Skeletal muscle cell (primary cell): ENCODE measurements at places on chromosomes 12 and 14.

DNA sequence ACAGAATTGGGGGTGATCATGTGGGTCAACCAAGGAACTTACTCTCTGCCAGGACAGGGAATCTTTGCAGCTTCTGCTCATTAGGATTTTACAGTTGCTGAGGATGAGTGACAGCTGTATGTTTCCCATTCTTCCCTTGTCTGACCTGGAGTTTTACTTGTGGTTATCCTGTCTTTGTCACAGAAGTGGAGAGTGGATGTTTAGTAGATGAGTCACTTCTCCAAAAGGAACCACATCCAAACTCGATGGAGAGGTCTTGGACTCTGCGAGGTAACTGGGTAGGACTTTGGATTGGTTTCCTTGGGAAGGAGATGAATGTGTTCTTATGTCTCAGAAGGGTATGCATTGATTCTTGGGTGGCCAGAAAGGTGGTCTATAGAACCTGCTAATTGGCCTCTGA, 53.8 kb upstream of the USP44 start:
- DNase-seq = no peak

- DNase-seq = no peak
These were observed 173.2 kb downstream of the EGLN3 start for GRCh38 chr14:33777681-33778080.

DNA sequence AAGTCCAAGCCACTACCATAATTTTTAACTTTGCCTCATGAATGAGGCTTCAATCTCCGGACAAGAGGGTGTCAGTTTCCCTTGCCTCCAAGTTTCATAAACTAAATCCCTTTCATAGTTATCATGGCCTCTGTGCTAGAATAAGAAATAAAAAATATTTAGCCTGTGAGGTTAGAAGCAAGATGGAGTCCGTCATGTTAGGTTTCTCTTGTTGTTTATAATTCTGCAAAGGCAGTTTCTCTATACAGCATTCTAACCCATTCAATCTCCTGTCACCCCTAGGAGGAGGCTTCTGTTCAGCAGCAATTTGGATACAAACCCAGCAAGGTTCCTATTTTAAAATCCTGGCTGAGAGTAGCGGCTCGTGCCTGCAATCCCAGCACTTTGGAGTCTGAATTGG, 15.8 kb upstream of the RAN start:
- no peak for DNase-seq

DNA sequence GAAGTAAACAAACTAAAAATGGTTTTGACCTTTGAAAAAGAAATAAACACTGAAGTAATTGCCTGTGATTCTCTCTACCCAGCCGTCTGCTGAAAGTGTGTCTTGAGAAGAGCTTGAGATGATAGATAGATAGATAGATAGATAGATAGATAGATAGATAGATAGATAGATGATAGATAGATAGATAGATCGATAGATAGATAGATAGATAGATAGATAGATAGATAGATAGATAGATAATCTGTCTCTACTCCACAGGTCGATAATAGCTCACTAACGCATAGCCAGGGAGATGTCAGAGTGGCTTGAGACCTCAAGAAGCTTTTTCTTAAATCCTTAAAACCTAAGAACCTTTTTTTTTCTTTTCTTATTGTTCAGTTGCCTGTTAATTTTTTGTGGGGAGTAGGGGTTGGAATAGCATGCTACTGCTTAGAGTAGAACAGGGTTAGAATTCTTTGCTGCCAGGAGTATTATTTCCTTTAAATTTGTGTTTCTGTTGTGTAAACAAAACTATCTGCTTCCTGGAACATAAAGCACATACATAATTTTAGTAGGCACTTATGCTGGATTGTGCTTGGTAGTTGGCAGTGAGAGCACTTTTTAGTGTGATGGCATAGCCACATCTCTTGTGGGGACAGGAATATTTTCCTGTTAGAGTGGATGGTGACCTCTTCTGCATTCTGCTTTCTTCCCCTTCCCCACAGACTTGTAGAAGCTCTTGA, 169.5 kb downstream of the FBXL14 start:
- no peak for DNase-seq

DNA sequence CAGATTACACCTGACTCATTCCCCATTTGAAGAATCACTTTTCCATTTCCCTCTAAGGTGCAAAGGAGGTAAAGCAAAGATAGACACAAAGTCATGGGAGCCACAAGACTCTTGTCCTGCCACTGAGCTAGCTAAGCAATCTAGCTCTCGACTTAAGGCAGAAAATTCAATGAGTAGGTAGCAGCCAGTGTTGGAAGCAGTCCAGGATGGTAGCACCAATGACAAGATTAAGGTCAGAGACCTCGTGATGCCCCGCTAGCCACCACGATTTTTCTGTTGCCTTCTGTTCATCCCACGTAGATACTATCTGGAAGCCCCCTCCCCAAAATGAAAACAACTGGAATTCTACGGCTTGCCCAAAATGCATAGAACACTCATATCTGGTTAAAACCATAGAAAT, 1.4 kb downstream of the VAMP1 start:
- no peak for DNase-seq

GRCh38 chr12:130747867-130748740, 32.0 kb upstream of the RIMBP2 start:
- peak; percentile 31 for DNase-seq

- no peak for DNase-seq
These were observed 76.6 kb downstream of the RPL10L start for GRCh38 chr14:46574978-46575375.

- no peak for DNase-seq
These were observed 29.1 kb downstream of the CCDC88C start for GRCh38 chr14:91388551-91388975.

DNA sequence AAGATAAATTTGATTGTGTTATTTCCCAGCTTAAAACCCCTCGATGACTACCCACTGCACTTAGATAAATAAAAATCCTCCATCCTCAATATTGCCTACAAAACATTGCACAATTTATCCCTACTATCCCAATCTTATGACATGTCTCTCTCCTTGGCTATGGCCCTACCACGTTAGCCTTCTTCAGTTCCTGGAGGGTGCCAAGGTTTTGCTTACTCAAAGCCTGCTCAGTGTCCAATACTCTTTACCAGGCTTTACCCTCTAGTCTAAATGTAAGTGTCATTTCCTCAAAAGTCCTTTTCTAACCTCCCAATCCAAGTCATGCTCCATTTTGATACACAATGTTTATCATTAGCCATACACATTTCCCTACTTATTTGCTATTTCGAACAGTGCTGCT, 35.0 kb upstream of the PPM1A start:
- no peak for DNase-seq

DNA sequence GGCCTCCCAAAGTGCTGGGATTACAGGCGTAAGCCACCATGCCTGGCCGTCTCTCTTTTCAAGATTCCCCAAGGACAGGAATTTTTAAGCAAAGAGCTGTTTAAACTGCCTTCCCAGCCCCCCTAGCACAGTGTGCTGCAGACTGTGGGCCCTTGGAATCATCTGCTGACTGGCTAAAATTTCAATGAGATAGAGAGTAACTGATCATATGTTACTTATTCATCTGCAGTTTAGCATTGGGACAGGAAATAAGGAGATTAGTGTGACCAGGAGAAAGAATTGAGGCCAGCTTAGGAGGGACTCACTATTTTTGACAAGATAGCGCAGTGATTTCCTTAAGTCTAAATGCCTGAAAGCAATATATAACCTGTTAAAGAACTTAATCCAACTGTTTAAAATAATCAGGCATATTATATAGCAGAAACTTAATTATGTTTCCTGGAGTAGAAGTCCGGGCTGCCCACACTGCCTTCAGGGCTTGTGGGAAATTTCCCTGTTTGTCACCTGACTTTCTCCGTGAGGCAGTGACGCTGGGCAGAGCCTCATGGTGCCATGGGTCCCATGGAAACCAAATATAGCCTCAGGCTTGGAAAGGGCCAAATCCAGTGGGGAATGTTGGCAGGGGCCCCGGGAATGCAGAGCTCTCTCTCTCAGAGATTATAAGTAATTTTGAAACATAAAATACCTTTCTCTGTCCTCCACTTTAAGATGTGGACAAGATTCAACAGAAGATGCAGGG, 22.8 kb upstream of the CEBPE start:
- DNase-seq = no peak

GRCh38 chr14:23181453-23181852, 2.0 kb downstream of the SLC7A8 start:
- DNase-seq = no peak

- DNase-seq = no peak
These were observed 147.0 kb upstream of the OR4E1 start for GRCh38 chr14:21820631-21821030.

DNA sequence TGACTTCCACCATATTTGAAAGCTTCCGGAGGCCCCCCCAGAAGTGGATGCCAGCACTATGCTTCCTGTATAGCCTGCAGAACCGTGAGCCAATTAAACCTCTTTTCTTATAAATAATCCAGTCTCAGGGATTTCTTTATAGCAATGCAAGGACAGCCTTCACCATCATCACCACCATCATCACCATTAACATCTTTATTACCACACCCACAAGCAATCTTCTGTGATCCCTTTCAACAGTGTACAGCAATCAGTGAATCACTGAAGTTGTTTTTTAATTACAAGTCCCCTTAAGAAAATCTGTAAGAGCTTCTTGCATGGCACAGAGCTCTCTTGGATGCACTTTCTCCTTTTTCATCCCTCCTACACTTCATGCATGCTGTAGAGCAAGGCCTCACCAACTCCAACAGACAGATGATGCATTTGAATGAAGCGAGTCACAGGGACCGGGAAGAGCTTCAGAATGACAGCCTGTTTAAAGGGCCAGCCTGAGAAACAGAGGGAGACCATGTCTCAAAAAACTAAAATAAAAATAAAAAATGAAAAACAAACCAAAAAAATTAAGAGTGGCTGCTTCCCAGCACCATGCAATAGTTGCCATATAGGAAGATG, 83.6 kb upstream of the VASH1 start:
- no peak for DNase-seq

- no peak for DNase-seq
These were observed 4.9 kb downstream of the AMN start for GRCh38 chr14:102927346-102927877.

- no peak for DNase-seq
These were observed 1.9 kb downstream of the SHMT2 start for GRCh38 chr12:57231276-57232021.

DNA sequence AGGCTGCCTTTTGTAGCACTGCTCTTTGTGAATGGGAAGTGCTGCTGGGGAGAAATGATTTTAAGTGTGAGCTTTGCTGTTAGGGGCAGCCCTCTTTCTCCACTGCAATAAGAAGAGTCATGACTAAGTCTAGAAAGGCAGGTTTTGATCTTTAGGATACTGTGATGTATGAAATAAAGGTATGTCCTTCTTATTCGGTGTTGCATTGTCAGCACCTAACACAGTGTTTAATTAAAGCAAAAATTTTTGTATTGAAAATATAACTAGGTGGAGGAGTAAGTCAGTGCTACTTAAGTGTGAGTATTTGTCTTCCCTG, 81.5 kb downstream of the ETV6 start:
- DNase-seq = no peak

DNA sequence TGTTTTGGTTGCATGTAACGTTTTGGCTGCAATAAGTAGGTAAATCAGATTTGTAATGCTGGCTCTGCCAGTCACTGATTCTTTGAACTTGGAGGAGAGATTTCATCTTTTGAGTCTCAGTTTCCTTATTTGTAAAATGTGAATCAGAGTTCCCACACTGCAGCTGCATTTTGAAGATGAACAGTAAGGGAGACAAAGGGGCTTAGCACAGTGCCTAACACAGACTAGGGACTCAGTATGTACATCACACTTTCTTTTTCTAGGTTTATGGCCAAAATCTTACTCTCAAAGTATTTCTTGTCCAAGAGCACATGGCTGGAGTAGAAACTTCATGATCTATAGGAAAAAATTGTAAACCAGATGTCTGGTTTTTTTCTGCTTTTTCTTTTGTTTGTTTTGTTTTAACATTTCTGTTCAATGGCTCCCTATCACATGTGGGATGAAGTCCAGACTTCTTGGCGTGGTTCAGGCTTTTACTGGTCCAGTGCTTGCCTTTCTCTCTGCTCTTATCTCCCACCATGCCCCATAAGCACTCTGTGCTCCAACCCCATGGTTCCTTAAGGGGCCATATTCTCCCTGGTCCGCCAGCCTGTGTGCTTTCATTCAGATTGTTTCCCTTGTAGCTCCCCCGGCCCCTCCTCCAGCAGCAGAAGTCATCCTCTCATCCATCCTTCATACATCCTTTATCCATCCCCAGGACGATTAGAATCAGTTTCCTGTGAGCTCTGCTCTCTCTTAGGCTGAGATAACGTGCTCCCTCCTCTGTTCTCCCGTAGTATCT, 58.0 kb downstream of the SYNE2 start:
- no peak for DNase-seq

- no peak for DNase-seq
These were observed 187.8 kb downstream of the NPAS3 start for GRCh38 chr14:33126433-33126832.

DNA sequence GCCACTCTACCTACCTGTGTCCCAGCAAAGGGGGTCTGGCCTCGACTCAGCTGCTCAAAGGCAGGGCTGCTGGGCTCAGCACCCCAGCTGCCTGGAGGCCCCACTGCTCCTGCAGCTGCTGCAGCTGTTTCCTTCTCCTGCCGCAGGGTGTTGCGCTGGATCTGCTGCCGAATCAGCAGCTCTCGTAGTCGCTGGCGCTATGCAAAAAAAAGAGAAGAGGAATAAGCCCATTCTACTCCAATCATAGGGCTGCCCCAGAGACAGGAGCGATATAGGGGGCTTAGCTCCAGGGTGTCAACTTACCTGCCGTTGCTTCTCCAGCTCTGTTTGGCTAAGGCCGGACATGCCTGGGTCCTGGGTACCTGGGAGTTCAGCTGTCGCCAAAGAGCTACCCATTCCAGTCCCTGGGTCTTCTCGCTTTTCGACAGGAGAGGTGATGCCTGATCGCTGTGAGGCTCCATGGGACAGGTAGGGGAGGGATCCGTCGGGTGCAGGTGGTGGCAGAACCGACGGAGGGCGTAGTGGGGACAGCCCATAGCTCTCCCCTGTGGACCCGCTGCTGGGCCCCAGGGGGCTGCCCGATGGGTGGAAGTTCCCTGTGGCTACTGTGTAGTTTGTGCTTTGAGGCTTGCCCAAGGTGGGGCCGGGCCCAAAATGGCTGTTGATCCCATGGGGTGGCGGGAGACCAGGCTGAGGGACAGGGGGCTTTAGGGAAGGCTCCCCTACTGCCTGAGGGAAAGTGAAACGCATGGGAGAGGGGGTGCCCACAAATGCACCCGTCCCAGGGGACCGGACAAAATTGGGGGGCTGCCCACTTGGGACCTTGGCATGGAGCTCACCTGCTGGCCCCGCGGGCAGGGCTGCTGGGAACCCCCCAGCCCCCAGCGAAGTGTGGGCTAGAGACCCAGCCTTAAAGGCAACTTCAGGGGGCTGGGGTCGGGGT, 20.9 kb downstream of the KMT2D start:
- no peak for DNase-seq

DNA sequence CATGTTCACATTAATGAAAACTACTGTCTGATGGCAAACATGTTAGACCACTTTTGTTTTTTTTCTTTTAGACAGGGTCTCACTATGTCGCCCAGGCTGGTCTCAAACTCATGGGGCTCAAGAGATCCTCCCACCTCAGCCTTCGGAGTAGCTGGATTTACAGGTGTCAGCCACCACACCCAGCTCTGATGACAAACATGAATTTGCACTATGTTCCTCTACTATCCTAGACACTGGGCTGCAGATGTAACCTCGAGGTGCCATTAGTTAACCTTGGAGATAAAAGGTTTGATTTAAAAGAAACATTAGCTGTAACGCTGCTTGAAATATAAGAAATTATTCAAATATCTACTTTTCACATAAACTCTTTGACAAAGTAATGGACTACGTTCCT, 8.1 kb downstream of the VPS37B start:
- DNase-seq = no peak

- DNase-seq = no peak
These were observed 17.0 kb downstream of the GSTZ1 start for GRCh38 chr14:77337880-77338279.
